ENCODE measurements at places on chromosomes 5 and 9.

- DNase-seq: no peak
These were observed 169.0 kb downstream of the FBXL17 start for GRCh38 chr5:108212775-108213346.

- no peak for DNase-seq
These were observed 2.6 kb upstream of the OR13C3 start for GRCh38 chr9:104539275-104539674.

- DNase-seq: no peak
These were observed 47.0 kb downstream of the KIAA1958 start for GRCh38 chr9:112533660-112534059.

GRCh38 chr5:112690605-112691338 is 46.9 kb upstream of the APC start:
- no peak for DNase-seq

- peak; percentile 95 for DNase-seq
These were observed 105.5 kb upstream of the ZNF462 start for GRCh38 chr9:106757514-106757913.

DNA sequence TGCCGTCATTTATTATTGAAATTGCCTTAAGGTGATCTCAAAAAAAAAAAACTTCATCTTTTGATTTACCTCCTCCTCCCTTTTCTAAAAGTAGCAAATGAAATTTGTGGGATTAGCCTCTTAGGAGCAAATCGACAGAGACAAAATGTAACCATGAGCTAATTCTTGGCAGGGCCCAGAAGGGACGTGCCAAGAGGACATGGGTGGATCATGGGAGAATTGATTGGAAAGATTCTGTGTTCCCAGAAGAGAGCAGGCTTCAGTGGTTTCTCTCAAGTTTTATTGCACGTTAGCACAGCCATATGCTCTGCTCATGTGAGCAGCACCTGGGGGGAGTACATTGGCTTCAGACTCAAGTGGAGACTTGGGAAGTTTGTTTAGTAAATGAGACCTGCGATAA is 394.6 kb downstream of the ELAVL2 start:
- DNase-seq: no peak

DNA sequence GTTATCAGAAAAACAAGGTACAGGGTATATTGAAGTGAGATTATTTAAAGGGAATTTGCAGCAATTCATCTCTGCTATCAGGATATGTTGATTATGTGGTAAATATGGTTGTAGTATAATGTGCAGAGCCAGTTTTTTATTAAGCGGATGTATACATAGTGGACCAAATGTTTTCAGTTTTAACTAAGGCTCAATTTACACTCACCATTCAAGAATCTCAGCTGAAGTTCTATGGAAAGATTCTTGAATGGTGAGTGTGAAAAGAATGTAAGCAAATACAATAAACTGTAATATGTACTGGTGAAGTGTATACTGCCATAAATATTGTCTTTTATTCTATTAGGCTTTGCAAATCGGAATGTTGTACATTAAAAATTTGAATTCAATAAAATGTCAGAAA is 895.9 kb upstream of the CDH10 start:
- DNase-seq: no peak

GRCh38 chr9:121954477-121955140 is 138.5 kb downstream of the TTLL11 start:
- DNase-seq: no peak

DNA sequence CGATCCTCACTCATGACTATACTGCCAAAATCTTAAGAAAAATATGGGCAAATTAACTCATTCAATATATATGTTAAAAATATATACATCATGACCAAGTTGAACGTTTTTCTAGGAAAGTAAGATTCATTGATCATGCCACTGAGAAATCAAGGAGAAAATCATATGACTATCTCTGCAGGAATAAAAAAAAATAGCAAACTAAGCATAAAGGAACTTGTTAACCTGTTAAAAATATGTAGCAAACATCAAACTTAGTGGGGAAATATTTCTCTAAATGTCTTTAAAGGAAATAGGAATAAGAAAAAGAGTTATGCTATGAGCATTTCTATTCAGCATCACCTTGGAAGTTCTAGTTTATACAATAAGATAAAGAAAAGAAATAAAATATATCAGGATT is 302.4 kb downstream of the GLIS3 start:
- DNase-seq: no peak

GRCh38 chr5:145204743-145205142 is 630.4 kb downstream of the PRELID2 start:
- no peak for DNase-seq

GRCh38 chr5:160064995-160065614 is 54.1 kb downstream of the PWWP2A start:
- no peak for DNase-seq

DNA sequence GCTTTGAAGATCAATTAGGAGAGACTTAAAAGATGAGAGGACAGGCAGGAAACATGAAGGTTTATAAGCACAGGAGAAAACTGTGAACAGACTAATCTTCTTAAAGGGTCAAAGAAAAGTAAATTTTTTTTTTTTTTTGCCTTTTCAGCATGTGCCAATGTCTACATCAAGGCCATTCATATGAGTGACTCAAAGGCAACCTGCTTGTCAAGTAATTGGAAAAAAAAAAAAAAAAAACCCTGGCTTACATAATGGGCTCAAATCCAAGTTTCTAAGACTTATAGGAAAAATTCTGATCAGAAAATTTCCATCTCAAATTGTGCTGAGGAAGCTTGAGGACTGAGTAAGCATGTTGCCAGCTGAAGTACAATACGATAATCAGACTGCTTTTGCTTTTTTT is 15.9 kb downstream of the PPP2R2B start:
- no peak for DNase-seq

- DNase-seq: no peak
These were observed 12.4 kb upstream of the MEIKIN start for GRCh38 chr5:131957721-131958441.

- DNase-seq: peak; percentile 90
These were observed 948 bp upstream of the FAM53C start for GRCh38 chr5:138336952-138337684.

DNA sequence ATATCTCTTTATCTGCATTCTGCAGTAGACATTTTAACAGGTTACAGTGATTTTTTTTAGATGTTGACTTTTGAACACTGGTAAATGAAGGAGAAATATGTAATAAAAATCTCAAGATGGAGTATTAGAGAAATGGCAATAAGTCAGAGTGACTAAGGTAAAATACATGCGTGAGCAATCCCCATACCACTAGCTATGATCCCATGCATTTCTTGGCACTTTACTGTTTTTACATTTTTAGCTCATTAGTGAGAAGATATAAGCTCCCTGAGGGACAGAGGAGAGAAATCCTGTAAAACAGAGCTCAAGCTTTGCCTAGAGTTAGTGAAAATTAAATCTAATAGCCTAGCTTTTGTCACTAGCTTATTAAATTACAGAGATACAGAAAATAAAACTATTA is 181.9 kb upstream of the TRPM3 start:
- no peak for DNase-seq

- no peak for DNase-seq
These were observed 483.2 kb downstream of the CDH10 start for GRCh38 chr5:24161559-24161958.

GRCh38 chr5:169964246-169964645 is 16.0 kb downstream of the INSYN2B start:
- DNase-seq: no peak

DNA sequence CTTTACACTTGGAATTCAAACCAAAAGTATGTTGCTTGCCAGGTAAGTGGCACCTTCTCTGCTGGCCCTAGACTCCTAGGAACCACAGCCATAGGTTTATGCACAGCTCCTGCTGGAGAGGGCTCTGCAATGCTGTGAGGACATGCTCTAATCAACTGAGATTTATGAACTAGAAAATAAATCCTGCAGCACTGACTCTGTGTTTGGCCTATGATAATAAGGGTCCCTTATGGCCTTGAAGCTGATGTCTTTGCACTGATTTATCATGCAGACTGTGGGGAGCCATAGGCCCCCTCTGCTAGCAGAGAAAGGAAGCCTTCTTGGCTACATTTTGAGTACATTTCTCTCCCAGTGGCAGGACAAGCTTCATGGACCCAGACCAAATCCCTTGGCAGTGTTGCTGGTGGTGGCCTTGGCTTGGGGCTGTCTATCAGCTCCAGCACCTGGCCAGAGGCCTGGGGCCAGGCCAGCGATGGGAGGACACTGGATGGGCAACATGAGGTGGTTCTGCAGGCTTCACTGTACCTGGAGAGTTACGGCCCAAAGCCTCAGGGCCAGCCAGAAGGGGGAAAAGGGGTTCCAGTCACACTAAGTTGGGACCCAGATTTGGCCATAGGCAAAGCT is 178.0 kb downstream of the SEMA6A start:
- DNase-seq: no peak

GRCh38 chr9:126532019-126532462 is 81.7 kb upstream of the LMX1B start:
- no peak for DNase-seq

DNA sequence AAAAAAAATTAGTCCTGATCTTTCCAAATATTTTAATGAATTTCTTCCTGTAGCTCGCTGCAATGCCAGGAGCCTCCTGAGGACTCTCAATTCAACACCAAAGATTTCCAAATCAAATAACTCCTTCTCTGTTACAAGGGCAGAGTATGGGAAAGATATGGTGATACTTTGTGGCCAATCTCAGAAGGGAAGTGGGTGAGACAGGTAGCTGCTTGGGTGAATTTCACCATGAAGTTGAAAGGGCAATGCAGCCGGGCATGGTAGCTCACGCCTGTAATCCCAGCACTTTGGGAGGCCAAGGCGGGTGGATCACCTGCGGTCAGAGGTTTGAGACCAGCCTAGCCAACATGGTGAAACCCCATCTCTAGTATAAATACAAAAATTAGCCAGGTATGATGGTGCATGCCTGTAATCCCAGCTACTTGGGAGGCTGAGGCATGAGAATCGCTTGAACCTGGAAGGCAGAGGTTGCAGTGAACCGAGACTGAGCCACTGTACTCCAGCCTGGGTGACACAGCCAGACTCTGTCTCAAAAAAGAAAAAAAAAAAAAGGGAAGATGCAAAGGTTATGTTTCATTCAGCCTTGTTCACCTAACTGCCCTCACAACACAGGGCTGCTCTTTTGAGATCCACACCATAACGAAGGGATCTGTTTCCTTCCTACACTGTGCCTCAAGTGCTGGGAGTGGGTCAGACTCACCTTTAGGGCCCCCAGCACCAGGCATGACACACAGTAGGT is 58.6 kb downstream of the PTPN3 start:
- no peak for DNase-seq

GRCh38 chr5:132254321-132254977 is 3.0 kb upstream of the PDLIM4 start:
- DNase-seq: no peak

DNA sequence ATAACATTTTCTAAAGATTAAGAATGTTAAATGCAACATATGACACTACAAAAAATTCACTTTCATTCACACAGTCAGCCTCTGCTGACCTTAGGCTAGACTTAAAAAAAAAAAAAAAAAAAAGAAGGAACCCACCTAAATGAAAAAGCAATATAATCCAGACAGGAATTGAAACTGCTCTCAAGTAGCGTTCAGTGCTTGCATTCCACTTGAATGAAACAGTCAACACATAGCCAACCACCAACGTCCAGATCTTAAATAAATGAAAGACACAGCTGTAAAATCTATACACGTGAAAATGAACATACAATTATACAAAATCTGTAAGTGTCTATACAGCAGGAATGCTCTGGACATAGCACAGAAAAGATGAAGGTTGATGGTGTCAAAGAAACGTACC is 11.4 kb downstream of the TMEM245 start:
- DNase-seq: no peak

DNA sequence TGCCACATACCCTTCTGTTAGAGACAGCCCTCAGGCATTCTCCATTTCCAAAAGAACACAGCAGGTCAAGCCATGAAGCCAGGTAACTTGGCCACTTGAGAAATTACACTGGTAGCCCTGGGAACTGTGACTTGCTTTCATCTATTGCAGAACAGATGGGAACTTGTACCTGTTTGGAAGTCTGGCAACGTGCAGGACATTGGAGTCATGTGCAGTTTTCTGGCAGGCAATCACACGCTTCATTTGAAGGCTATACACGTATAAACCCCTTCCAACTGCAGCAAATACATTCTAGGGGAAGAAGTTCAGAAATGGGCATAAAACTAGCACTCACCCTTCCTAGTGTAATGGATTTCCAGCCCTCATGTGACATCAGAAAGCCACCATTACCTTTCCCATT is 54.0 kb downstream of the WDR41 start:
- no peak for DNase-seq

- DNase-seq: no peak
These were observed 485 bp downstream of the FAM53C start for GRCh38 chr5:138338411-138339090.
